ENCODE measurements at places on chromosomes 5 and 9.

DNA sequence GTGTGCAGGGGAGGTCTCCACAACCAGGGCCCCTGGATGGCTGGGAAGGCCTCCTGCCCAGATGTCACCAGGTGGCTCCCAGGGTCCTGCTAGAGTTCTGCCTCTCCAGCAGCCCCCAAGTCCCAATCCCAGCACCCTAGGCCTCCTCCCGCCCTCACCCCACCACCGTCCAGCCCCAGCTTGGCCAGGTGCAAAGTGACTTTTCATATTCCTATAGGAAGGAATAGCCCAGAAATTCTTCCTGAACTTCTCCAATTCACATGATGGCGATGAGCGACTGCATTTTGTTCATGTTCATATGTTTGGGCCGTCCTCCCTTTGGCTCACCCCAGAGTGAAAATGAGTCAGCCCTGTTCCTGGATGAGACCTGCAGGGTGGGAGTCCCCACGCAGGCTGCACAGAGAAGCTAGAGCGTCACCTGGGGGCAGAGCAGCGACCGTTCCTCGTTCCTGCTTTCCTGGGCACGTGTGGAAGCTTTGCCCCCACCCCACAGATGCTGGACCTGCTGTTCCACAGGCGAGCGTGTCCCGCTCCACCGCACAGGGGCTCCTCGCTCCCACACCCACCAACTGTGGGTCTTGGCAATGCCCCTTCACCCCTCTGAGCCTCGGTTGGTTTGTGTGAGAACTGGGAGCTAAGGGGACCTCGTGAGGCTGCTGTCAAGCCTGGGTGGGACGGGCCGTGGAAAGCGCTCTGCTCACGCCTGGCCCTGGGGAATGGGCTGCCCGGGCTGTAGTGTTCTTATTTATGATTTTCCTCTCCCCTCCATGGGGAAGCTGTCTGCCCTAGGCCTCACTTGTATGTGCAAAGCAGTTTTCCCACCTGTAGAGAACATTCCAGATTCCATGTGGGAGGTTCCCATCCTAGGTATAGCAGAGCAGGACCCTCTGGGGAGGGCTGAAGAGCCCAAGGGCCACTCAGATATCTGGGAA lies 6.9 kb downstream of the MRPS2 start:
- no peak for DNase-seq

DNA sequence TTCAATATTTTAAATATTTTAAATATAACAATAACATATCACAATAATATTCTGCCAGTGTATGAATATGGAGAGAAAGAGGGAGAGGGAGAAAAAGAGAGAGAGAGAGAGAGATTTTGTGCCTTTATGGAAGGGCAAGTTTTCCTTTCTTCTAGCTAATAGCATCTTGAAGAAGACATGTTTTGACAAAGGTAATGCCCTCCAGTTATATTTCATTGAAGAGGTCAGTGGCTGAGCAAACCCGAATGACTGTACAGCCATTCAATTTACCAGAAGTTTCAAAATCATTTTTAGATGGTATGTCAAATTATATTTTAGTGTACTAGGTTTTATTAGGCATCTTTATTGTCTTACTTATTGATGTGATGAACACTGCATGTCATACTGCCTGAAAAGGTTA lies 139.3 kb downstream of the EMB start:
- no peak for DNase-seq

- no peak for DNase-seq
Observed at GRCh38 chr5:175921061-175921730, 46.9 kb downstream of the THOC3 start.

DNA sequence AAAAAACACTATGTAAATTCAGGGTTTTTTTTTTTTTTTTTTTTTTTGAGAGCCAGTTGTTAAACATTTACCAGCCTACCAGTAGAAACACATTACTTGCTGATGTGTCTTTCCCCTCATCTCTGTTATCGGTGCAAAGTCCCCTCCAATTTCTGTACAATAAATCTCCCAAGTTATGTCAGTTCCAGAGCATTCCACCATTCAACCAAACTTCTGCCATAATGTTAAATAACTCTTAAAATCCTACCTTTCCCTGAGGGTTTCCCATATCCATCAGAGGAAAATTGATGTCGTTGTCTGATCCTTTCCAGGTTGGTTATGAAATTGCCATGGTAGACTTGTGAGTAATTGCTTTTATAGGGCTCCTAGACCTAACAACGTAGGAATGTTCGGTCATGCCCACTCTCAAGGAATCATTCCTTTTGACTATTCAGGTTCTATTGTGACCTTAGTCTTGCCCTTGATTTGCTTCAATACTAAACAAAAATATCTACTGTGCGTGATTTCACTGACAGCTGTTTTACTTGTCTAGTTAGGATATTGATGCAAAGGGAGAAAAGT lies 5.6 kb upstream of the PPP2R2B start:
- DNase-seq, result no peak

DNA sequence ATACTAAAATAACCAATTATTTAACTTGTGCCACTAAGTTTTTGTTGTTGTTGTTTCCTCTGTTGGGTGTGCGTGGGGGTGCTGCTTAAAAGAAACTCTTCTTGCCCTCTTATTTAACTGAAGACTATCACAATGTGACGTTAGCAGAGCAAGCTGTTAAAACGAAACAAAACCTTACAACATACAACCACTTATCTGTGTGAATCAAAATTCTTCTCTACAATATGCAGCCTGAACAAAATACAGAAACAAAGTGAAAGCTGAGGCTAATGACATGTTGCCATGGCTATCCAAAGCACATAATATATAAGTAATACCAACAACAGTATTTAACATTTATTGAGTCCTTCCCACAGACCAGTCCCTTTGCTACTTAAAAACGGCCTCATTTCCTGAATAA lies 291.0 kb downstream of the FBXL17 start:
- no peak for DNase-seq

DNA sequence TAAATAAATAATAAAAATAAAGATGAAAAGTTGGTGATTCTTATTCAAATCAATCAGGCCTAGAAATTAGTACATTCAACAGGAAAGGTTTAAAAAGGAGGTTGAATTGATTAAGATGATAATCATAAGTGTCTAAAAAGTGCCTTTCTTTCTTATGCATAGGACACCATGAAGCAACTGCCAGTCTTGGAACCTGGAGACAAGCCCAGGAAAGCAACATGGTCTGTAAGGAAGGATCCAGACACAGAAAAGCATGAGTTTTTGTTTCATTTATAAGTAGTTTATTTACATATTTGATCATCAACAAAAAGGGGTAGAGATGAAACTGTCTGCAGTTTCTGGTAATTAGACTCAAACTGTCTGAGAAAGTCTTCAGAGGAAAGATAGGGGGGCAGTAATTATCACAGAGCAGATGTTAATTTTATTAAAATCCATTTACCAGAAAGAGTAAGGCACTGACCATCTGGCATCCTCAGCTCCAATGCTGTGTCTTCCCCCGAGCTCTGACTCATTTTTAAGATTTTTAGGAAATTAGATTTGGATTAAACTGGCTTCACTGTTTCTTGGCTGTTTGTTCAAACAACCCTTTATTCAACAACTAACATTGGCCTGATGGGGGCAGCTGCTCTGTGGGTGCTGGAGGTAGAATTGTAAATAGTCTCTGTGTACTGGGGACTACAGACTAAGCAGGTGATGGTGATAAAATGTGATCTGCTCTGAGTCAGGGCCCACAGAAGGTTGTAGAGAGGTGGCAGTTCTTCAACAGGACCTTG lies 2.7 kb downstream of the RABEPK start:
- DNase-seq, result no peak

DNA sequence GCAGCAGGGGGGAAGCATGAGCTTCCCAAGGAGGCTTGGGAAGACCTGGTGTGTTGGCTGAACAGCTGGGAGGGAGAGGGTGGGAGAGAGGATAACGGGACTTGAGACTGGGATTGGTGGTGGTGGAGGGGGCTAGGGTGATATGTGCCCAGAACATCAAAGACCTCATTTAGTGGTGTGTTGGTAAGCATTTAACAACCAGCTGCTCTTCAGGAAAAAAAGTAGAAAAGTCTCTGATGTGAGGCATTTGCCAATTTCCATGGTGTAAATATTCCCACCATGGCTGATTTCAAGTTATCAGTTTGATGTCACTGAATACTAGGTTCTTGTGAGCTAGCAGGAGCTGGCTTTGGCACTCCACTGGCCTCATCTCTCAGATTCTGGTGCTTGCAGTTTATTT lies 170.8 kb downstream of the MACROH2A1 start:
- no peak for DNase-seq

DNA sequence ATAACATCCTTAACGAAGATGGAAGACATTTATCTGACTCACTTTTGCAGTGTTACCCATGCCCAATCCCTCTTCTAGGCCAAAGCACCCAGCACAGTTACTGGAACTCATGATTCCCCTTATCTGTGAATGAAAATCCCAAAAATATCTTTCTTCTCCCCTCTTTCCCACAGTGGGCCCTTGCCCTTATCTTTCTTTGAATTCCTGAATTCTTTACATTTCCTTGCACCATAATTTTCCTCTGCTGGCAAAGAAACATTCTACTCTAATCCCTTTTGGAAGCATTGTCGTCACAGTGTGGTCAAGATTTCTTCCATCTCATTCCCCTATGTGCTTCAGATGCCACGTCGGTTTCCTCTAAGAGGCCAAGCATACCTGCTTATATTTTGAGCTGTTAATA lies 135.9 kb upstream of the LIFR start:
- no peak for DNase-seq

DNA sequence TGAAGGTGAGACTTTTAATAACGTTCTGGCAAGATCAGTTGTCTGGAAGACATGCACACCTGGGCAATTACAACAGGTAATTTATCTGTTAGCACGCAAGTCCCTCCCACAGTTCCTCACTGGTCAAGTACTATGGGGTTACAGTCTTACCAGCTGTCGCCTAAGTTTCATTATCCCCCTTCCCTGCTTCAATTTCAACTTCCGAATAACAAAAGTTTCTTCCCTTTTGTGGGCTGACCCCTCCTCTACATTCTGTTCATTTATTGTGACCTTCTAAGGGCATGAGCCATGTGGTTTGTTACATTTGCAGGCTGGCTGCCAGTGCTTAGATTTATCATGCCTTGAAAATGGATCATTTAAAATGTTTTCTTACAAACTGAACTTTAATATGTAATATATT lies 16.5 kb downstream of the GAPT start:
- DNase-seq, result no peak

- no peak for DNase-seq
Observed at GRCh38 chr5:174376056-174376455, 330.6 kb downstream of the NSG2 start.

- no peak for DNase-seq
Observed at GRCh38 chr9:131417264-131418142, 23.6 kb downstream of the PRRC2B start.

DNA sequence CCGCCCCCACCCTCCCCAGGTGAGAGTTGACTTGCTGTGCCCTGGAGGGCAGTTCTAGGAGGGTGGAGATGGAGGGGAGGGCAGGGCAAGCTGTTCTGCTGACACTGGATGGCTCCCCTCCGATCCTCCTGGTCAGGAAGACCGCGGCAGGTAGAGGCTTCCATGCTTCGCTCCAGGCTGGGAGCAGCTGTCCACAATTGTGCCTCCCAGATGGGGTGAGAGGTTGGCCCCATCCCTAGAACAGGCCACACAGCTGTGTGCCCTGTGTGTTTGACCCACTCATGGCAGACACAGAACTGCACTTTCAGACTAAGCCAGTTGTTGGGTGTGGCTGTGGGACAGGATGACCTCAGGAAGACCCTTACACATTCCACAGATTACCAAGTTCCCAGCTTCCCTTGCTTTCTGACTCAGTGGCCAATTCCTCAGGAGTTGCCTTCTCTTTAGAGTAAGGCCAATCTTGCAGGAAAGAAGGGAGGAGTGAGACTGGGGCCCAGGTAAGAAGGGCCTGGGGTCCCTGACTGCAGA lies 72.1 kb upstream of the HSPA9 start:
- DNase-seq, result no peak

DNA sequence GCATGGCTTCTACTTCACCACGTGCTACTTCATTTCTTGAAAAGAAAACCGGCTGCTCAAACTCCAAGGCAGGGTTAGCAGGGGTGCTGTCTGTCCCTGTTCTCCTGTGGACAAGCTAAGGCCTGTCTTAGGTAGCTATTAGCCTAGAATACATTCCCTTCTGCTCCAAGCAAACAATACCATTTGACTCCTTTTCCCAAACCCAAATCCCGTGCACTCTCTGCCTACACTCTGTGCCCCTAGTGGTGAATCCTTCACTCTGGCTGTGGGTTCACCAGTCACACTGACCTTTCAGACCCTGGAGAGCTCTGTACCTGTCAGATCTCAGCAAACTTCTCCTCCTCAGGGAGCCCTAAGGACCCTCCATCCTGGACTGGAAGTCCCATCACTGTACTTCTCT lies 211.6 kb downstream of the SLIT3 start:
- DNase-seq, result no peak

DNA sequence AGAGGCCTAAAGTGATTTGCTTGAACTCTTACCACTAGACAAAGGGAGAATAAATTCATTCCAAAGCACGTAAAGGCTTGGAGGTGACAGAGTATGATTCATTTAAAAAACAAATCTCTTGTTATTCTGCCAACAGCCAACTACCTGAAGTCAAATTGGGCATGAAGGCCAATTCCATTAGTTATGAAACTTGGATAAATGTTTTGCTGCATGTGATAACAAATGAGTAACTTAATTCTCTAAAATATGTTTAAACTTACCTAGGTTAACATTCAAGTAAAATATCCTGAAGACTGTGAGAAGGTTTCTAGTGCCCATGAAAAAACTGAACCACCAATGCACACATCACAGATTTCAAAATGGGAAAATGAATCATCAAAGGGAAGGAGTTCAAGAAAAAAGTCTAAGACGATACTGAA lies 120.1 kb upstream of the TSLP start:
- no peak for DNase-seq

GRCh38 chr9:81539317-81539716 lies 150.0 kb downstream of the TLE1 start:
- DNase-seq, result no peak

DNA sequence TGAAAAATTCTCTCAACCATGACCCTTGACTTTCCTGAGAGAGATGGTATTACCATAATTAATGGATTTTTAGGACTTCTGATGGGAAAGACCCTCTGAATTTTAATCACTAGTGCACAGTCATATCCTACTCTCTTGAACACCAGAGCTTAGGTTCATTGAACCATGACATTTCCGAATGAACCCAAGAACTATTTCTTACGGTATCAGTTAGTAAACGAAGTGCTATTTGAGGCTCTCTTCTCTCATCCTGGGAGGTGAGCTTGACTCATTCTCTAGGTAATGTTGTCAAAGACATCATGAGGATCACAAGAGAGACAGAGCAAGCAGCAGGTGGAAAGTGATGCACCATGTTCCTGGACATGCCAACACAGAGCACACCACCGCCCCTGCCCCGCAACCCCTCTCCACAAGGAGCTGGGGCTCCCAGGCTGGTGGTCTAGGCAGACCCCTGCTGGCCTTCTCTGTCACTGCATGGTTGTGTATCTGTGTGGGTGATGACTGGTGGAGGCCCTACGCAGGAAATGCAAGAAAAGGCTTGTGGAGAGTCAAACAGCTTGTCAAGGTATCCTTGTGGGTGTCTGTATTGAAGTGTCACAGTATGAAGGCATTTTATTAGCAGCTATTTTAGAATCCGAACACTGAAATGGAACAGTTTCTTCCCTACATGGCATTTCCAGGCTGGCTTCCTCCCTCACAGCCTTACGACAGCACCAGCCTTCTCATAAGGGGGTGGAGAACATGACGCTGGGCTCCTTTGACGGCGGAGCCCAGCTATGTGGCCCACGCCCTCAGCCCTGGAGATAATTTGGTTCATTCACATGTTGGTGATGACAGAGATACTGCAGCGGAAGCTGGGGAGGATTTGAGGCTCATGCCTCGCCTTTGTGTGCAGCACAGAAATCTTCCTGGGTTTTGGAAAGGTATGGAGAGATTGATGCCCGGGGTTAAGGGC lies 297.6 kb downstream of the NTRK2 start:
- no peak for DNase-seq

Data from stimulated activated CD4-positive, alpha-beta T cell treated with anti-CD3 and anti-CD28 coated beads, Interleukin-12 subunit alpha, Interleukin-12 subunit beta, amount 100 ng/mL, for 48 hours (primary cell).